B cell (primary cell): ENCODE measurements at places on chromosomes 2 and 18.

- no peak for DNase-seq
- H3K4me1 ChIP-seq: no peaks in the 10 kb centered on the region
- H3K4me3 ChIP-seq: no peak overlapping the region
These were observed 1123.3 kb upstream of the ACVR2A start for GRCh38 chr2:146721486-146721885.

DNA sequence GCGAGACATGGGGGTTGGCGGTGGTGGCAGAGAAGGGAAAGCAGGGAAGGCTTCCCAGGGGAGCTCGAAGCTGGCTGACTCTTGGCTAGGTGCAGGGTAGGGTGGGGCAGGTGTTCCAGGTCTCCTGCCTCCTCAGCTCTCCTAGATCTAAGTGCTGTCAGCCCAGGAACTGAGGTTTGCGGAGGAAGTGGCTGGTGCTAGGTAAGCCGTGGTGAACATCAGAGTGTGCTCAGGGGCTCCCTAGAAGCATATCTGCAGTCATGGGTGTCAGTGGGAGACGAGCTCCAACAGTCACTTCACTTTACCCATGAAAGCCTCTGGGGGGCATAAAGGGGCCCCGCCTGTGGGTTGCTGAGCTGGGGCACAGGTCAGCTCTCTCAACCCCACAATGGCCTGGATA lies 34.1 kb downstream of the ARHGEF4 start:
- H3K4me3 ChIP-seq: no peak overlapping the region
- no peaks in the 10 kb centered on the region for H3K27me3 ChIP-seq
- H3K4me1 ChIP-seq: peaks cover 7% of the 10 kb centered on the region
- no peak for DNase-seq
- no peak overlapping the region for H3K27ac ChIP-seq

GRCh38 chr2:201320701-201321100 lies 36.4 kb downstream of the FLACC1 start:
- H3K36me3 ChIP-seq: no peaks in the 10 kb centered on the region
- no peaks in the 10 kb centered on the region for H3K4me1 ChIP-seq
- DNase-seq: no peak
- no peak overlapping the region for H3K4me3 ChIP-seq

- H3K4me1 ChIP-seq: no peaks in the 10 kb centered on the region
- H3K27me3 ChIP-seq: no peaks in the 10 kb centered on the region
- no peak for DNase-seq
- no peak overlapping the region for H3K27ac ChIP-seq
These were observed 344.5 kb upstream of the ATP5MC3 start for GRCh38 chr2:175525975-175526374.

GRCh38 chr2:53740170-53740569 lies 27.4 kb upstream of the CHAC2 start:
- H3K4me1 ChIP-seq: no peaks in the 10 kb centered on the region
- no peaks in the 10 kb centered on the region for H3K36me3 ChIP-seq
- DNase-seq: no peak
- no peaks in the 10 kb centered on the region for H3K27me3 ChIP-seq

DNA sequence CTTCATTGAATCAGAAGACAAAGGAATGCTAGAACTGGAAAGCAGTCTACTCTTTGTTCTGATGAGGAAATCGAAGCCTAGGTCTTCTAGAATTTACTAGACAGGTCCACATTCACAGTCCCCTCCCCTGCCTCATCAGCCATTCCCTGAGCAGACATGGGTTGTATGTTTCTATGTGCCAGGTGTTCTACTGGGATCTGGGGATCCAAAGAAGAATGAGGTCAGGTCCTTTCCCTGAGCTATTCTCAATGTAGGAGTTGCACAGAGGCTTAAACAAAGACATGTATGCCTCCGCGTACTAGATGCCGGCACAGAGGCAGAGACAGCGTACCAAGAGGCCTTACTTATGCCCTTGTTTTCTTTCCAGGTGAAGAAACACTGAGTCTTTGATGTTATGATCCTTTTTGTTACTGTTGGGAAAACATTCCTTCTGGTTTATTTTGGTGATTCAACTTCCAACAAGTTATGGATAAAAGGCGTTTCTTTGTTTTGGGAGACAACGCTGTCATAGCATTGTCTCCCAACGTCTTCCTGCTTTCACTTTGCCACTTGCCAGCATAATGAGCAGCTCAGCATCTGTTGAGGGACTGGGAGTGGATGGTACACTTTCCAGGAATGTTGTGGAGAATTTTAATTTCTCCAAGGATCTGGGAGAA lies 174.4 kb downstream of the ALPK2 start:
- H3K4me1 ChIP-seq: no peaks in the 10 kb centered on the region
- no peaks in the 10 kb centered on the region for H3K27me3 ChIP-seq
- no peak overlapping the region for H3K27ac ChIP-seq
- no peak overlapping the region for H3K4me3 ChIP-seq
- no peak for DNase-seq
- no peaks in the 10 kb centered on the region for H3K36me3 ChIP-seq
